AML-193 (cell line): ENCODE measurements at places on chromosomes 11 and 22.

DNA sequence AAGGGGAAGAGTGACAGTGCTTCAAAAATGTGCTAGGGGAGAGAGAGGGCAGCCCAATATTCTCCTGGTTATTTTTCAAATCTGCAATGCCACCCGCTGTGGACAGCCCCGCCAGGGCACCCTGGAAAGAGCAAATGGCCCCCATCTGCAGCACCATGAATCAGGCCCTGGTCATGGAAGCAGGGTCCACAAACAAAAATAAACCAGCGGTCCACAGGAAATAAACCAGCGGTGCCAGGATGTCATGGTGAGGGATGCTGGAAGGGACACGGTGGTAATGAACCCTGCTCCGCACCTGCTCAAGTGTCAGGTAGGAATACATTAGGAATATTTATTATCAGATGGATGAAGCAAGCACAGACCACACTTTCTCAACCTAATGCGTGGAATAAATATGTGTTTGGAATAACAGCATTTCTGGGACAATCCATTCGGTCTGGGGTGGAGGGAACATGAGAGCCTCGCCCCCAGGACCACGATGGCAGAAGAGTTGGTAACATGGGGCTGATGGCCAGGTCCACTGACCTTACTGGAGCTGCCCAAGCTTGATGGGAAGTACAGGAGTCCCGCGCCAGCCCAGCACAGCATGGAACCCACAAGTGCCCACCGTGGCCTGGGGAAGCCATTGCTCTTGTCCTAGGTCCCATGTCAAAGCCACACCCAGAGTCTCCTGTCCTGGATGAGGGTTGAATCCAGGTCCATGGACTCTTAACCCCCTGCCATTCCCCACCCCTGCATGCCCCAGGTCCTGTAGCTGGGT is 181.7 kb downstream of the BRD1 start:
- no peak for DNase-seq

DNA sequence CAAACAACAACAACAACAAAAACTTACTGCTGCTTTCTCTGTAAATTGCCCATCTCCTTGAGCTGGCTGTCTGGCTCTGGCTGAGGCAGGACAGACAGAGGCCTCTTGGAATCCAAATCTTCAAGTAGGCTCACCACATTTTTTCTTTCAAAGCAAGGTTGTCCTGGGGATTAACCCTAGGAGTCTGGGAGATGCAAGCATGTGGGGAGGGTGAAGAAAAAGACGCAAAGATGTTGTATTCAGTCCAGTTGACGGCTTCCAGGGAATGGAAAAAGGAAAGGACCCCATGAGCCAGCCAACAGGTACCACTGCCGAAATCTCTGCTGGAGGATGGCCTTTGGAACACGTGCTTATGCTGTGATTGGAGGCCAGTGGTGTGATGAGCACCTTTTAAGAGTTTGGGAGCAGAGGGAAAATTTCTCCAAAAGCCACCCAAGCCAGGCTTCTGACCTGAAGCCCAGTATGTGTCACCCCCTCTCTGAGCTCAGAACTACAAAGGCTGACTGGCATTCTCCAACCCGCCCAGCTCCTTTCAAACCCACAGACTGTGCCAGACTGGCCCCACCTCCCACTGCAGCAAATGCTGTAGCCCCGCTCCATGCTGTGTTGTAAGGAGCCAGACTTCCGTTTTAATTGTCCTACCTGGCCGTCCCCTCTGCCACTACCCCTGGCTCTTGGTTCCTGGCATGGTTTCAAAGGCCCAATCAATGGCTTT is 10.8 kb downstream of the BLID start:
- DNase-seq: no peak

- DNase-seq: no peak
These were observed 69.1 kb upstream of the PPARA start for GRCh38 chr22:46081036-46081830.

DNA sequence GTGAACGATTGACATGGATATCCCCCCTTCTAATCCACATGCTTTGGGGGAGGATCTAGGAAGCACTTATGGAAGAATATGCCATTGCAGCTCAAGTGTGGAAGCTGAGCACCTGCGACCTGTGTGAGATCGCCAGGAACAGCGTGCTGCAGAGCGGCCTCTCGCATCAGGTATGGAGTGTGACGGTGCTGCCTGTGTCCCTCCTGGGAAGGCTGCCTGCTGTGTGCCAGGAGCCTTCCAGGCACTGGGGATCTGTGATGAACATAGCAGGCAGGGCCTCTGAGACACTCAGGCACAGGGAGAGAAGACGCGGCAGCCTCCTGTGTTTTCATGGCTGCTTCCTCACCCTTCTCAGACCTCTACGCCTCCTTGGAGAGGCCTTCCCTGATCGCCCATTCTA is 36.5 kb downstream of the RNF141 start:
- DNase-seq: no peak

- no peak for DNase-seq
These were observed 72.7 kb upstream of the PRDM11 start for GRCh38 chr11:45073685-45074141.

DNA sequence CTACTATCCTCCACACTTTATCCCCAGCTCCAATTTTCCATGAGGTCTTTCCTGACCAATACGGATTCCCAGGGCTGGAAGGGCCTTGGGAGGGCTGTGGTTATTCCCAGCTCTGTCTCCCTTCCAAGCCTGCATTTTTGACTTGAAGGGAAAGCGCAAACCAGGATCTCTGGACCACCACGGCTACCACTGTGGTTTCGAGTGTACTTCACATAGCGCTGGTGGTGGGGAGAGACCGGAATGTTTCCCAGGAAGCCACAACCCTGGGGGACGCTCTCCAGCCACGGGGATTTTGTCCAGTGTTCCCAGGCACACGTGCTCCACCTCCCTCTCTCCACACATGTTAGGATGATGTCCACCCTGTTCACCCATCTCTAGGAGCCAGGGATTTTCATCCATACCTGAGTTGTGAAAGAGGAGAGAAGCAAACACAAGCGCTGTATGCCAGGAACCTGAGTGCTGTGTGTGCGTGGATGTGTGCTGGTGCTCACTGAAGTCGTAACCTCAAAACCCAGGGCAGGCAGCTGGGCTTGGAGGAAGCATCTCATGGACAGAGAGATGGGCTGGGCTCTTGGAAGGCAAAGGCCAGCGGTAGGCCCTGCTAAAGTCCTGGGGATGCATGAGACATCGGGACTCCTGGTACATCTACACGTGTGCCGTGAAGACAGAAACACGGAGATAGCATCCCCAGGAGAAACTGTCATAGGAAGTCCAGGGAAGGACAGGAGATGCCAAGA is 1.3 kb upstream of the NPTXR start:
- no peak for DNase-seq
